ENCODE measurements at places on chromosomes 3 and 15.

DNA sequence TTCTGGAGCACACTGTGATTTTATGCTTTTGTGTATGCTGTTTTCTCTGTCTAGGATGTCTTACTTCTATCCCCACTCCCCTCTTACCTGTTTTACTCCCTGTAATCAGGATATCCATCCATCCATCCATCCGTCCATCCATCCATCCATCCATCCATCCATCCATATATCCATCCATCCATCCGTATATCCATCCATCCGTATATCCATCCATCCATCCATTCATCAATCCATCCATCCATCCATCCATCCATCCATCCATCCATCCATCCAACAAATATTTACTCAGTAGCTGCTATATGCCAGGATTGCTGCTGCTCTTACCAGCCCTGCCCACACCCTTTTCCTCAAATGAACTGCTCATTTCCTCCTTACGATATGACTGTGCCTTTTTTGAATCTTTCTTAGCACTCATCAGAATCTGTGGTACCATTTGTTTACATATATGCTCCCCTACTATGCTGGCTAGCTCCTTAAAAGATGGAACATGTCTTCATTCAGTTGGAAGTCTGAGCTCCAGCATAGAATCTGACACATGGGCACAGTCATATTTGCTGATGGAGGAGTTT lies 35.2 kb downstream of the USP13 start:
- no peak for DNase-seq

DNA sequence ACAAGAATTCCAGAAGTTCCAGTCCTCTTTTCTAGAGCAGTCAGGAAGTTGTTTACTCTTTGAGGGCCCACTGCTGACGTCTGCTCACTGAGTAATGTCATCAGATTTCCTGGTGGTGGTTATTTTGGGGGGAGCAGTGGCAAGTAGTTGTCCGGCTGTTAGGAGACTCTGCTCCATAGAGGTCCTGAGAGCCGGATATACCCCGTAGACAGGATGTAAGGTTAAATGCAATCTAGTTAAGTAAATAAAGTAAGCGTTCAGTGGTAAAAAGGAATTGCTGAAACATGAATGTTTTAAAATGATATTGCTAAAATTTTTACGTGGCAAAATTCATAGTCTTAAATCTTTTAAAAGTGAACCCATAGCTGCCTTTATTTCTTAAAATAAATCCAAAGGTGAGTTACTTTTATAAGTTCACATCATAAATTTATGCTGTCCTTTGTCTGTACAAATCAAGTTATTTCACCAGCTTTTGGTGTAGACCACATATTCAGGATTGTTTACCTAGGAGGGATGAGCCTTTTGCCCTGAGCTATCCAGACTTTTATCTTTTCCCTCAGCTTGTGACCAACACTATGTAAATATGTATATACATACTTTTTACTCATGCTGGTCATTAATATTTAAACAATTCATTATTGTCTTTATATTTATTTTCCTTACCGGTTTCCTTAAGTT lies 65.8 kb downstream of the PDE8A start:
- DNase-seq, result no peak

DNA sequence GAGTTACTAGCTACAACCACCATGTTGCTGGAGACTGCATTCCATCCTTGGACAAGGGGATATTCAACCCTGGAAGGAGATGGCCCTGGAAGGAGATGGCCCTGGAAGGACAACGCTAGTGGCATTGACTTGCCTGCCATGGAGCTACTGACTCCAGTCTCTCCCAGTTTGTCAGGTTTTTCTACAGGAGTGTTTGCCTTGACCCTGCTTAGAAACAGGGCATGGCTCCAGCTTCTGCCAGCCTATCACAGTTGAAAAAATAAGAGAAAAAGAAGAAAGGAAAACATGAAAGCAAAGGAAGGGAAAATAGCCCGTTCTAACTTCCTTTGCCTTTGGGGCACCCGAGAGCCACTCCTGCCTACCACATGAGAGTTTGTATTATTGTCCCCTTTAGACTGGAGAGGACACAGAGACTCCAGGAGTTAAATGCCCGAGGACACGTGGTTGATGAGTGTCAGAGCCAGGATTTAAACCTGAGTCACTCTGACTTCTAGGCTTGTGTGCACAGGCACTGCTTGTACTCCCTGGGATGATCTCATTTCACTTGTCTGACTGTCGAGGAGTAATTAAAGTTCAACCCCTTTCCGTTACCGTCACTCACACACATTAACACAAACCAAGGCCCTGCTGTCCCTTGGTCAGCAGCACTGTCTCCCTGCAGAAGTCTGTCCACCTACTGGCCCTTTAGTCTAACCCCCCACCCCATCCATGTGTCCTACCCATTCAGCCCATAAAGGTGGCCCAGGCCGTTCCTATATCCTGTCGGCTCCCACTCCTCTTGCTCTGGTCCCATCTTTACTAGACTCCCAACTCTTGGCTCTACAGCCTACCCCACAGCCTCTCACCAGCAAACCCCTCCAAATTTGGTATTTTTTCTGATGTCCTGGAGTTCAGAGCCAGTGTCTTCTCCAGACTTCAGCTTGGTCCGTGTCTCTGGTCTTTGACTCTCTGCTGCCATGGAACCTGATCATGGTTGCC lies 46.1 kb downstream of the C2CD4A start:
- no peak for DNase-seq

DNA sequence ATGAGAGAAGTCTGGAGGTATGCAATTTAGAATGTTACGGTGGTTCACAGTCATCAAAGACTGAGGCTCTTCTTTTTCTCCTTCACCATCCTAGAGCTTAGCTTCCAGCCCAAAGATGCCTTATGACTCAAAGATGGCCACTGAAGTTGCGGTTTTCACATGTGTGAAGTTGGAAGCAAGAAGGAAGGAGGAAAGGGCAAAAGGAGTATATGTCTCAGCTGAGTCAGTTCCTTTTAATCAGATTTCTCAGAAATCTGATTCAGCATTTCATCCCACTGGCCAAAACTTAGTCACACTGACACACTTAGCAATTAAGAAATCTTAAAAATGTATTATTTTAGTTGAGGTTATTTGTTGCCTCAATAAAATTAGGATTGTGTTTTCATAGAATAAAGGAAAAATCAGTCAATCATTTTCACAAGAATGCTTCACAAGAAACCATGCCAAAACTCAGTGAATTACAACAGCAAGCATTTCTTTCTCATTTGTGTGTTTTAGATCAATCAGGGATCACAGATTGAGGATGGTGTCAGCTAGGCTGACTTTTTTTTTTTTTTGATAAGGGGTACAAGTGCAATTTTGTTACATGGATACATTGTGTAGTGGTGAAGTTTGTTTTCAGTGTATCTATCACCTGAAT lies 211.1 kb upstream of the GADL1 start:
- DNase-seq, result no peak

GRCh38 chr3:188875413-188875812 lies 296.4 kb upstream of the TPRG1 start:
- no peak for DNase-seq

GRCh38 chr3:78281381-78281780 lies 1241.5 kb downstream of the ROBO2 start:
- no peak for DNase-seq

Measured in GM12891 (cell line).